ENCODE measurements at places on chromosomes 3 and 15.

DNA sequence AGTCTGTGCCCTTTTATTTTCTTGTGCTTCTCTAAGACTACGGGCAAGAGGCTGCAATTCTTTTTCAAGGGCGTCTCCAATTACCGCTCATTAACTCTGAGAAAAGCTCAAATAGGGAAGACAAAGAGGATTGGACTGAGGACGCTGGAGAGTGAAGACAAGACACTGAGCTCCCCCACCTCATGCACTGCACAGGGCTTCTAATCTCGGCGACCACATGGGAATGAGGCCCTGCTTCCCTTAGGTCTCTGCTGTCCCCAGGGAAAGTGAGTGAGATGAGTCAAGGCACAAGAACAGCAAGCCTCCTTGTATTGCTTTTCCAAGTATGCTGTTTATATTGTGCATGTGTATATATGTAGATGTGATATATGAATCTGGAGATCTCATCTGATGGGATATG is 392.2 kb upstream of the CFAP20DC start:
- no peak for DNase-seq

- peak; percentile 42 for DNase-seq
These were observed 13.9 kb downstream of the PCYT1A start for GRCh38 chr3:196273655-196274054.

DNA sequence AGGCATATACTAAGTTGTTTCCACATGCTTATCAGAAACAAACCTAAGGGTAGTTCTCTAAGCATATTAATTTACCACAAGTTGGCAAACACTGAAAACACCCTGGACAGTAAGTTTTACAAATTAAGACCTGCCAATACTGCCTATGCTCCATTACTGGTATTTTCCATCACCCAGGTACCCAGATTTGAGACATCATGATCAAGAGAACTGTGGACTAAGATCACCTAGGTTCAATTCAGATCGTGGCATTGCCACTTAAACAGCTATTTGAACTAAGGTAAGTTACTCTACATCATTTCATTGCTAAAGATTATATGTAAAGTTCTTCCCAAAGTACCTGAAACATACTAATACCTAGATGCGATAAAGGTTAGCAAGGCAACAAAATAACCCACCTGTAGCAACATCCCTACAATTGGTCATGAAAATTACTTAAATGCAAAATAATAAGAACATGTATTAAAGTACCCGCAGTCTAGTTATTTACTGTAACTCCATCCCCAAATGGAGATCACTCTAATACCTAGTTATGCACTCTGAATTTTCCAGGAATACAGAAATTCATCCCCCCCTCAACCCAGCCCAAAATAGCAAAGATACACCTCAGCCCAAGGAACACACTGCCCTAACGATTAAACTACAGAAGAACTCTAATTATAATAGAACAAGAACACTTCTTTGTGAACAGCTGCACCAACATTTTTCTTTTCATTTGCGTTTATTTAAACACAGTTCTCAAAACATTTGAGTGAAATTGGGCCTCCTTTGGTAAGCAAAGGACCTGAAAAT is 21.6 kb downstream of the TRA2B start:
- no peak for DNase-seq

DNA sequence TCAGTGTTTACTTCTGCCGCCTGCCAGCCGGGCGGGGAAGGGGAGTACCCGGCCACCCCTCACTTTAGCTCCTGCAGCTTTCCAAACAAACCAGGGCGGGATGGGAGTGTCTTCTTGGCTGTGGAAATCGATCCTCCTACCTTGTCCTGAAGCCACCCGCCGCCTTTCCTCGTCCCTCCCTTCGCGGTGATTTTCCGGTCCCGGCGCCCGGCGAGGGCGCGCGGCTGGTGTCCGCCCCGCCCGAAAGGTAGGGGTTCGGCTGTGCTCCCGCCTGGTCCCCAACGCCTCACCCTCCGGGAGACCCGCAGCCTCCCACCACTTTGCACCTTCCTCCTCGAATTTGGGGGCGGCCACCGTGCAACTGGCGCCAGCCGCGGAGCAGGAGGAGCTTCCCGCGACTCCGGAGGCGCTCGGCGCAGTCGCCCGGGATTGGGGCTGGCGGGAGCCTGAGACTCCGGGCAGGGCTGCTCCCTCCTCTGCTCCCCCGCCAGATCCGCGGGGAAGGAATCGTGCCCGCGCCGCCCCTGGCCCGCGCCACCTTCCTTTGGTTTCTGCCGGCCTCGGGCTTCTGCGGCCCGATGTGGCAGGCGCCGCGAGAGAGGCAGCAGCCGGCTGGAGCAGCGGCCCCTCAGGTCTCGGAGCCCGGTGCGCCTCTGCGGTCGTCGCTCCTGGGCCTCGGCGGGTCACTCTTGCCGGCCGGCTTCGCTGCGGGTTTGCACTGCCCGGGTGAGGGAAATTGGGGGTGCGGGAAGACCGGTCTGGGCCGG is 30.7 kb upstream of the ST3GAL6 start:
- DNase-seq, result no peak

GRCh38 chr3:105594219-105594618 is 227.5 kb downstream of the ALCAM start:
- no peak for DNase-seq

GRCh38 chr3:184429786-184430185 is 49.9 kb downstream of the CHRD start:
- DNase-seq, result no peak

GRCh38 chr3:53142986-53143385 is 12.8 kb upstream of the RFT1 start:
- no peak for DNase-seq

GRCh38 chr3:33746416-33747116 is 28.5 kb upstream of the CLASP2 start:
- DNase-seq, result no peak

DNA sequence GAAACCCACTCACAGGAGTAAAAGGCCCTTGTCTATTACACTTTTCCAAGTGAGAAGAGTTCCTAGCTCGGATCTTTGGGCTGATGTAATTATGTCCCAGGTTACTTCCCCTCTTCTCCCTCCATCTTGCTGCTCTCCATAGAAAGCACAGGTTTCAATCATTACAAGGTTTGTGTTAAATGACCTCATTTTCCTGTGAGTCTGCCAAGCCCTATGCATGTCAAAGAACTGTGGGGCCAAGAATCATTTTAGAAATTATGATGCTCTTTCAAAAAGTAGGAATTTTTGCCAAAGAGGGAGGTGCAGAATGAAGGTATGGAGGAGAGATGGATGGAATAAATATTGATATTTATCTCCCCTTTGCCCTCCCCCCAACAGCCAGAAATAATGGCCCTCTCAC is 129.3 kb upstream of the TPM1 start:
- DNase-seq, result no peak

GRCh38 chr3:20511863-20512505 is 326.0 kb upstream of the SGO1 start:
- no peak for DNase-seq

- DNase-seq, result no peak
These were observed 784.0 kb downstream of the ZPLD1 start for GRCh38 chr3:103218793-103219192.

DNA sequence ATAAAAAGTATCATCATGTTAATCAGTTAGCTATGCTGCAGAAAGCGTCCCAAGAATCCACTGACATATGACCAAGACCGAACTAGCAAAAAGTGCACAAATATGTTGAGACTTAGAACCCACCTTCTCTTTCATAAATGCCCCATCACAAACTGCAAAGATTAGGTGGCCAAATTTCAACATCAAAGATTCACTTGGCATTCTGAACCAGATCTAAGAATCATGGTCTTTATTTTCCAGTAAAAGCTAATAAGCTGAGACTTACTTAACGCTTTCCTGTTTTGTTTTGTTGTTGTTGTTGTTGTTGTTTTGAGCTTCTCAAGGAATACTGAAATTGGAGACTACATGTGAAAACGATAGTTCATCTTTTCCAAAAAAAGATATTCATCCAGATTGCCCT is 62.4 kb downstream of the ZBTB20 start:
- no peak for DNase-seq

- no peak for DNase-seq
These were observed 89.9 kb upstream of the PRR23E start for GRCh38 chr3:127103080-127103479.

DNA sequence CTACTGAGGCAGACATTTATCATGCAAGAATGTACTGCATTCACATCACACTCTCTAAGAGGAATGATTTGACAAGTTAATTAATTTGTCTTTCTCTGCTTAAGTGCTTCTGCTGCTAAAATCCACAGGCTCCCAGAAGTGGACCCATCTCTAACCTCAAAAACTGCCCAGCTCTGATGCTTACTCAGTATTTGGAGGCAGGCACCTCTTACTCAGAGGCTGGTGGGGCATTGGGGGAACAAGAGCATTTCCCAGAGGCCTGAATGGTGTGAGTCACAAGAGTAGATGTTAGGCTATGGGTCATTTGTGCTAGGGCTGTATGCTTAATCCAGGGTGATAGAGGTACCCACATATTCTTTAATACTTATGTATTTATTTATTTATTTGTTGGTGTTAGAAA is 34.4 kb upstream of the HCN4 start:
- DNase-seq, result peak; percentile 26

DNA sequence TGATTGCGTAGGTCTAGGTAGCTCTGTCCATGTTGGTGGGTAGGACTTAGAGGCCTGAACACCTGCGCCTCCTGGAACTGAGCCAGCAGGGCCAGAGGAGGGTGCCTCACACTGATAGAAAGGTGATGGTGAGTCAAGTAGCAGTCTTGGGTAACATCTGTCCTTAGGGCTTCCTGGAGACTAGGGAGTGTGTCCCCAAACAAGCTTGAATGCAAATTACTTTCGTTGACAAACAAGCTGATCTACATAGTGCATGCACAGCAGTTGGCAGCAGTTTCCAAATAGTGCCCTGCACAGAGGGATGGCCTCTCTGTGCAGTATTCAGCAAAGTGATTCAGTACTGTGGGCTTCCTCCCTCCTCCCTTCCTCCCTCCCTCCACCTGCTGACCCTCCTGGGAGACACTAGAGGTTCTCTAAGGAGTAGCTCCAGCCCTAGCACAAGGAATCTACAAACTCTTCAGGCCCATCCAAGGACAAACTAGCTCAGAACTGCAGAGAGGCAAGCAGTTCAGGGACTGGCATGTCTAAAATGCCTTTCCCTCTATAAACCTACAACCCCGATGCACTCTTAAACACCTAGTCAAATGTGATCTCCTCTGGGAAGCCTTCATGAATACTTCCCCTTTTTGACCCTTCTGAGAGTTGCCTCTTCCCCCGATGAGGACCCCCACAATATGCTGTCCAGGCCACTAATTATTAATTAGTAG is 61.0 kb downstream of the TLE3 start:
- peak; percentile 45 for DNase-seq

GRCh38 chr3:196334982-196335381 is 3.2 kb downstream of the TM4SF19 start:
- no peak for DNase-seq

- DNase-seq, result peak; percentile 39
These were observed 3.9 kb downstream of the NEIL1 start for GRCh38 chr15:75350601-75351361.

DNA sequence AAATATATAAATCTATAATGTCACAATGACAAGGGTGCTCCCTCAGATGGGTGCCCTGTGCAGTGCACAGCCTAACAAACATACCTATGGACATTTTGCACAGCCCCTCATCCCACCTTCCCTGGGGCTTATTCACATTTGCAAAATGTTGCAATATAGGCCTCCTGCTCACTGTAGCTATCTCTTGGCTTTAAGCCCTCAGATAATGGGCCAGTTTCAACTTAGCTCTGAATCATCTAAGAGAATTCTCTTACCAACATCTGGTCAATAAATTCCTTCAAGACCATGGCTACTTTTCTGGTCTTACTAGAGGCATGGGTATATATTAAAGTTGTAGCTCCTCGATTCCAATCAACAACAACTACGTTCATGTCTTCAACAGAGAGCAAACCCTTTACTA is 17.9 kb downstream of the LIPH start:
- no peak for DNase-seq

GRCh38 chr3:53588122-53588521 is 93.7 kb downstream of the CACNA1D start:
- DNase-seq, result no peak

- DNase-seq, result no peak
These were observed 123.9 kb downstream of the OXNAD1 start for GRCh38 chr3:16388850-16389441.

DNA sequence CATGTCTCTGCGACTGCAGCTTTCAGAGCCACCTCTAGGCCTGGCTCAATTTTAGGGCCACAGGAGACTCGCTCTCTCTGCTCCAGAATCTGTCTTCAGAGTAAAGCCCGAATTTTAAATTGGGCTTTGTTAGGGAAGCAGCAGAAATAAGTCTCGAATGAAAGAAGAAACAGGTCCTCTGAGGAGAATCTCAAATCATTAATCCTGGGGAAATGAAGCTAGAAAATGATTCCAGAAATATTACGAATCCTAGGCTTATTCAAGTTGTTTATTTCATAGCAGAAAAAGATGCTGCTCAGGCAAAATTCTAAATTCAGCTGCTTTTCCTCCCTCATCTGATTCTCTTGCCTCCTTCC is 114.2 kb upstream of the THBS1 start:
- no peak for DNase-seq

DNA sequence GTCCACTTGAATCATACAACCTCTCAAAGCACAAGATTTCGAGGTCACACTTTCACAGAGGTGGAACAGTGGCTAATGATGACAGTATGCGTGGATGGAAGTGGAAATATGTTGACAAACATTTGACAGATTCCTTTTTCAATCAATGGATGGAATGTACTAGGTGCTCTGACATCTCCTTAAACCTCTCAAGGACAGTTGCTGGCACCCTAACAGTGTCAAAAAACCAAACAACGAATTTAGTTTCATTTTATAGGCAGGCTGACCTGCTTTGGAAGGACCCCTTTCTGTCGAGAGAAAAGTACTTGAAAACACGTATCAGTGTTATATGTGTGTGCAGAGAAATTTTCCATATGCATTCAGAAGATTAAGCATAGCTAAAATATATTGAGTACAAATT is 779.8 kb upstream of the LMCD1 start:
- DNase-seq, result no peak

GRCh38 chr3:155912579-155913190 is 42.2 kb downstream of the GMPS start:
- DNase-seq, result no peak

DNA sequence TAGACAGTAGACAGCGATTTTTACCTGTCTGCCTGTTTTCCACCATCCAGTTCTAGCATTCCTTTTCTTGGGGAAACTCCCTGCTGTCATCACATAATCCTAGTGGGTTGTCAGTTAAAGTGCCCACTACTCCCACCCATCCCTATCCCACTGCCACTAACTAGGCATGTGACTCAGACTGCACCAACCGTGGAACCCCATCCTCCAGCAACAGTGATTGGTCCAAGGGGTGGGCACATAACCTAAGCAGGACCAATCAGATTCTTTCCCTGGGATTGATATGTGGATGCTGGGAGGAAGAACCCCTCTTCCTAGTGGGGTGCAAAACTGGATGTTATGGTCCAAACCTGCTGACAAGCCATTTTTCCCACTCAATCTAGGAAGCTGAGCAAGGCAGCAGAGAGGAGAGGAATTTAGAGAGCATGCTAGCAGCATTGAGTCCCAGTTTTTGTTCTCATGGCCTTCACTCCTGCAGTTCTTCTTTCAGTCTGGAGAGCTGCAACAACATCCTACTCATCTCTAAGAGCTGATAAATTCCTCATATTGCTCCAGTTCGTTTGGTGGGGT is 3.9 kb upstream of the INSYN1 start:
- no peak for DNase-seq

- DNase-seq, result no peak
These were observed 70.0 kb upstream of the KLF13 start for GRCh38 chr15:31256378-31257265.
